HS-5 (cell line): ENCODE measurements at places on chromosomes 12 and 14.
A peak's percentile ranks its signal among the peaks of the same experiment; 100 is the strongest.

DNA sequence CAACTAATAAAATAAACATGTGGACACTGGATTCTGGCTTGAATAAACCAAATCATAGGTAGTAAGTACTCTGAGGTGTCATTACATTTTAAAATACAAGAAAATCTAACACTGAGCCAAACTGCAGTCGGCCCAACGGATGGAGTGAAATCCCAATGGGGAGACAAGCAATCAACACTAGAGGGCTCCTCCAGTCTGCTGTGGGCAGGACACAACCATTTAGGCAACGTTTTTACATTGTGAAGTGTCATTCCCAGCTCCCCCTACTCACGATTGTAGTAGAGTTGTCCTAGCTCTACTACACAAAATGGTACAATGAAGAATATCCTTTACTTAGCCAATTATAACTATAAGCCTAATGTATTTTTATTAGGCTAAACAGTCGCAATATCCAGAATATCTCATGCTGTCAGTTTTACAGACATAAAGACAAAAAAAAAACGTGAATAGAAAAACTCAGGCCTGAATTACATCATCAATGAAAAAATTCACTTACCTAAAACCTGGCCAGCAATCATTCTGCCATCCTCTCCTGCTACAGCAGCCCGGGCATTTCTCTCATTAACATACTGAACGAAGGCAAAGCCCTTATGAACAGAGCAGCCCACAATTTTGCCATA lies 35.7 kb downstream of the HNRNPC start:
- no peak for DNase-seq

GRCh38 chr12:9740106-9740750 lies 7.3 kb upstream of the CLECL1 start:
- no peak for DNase-seq

DNA sequence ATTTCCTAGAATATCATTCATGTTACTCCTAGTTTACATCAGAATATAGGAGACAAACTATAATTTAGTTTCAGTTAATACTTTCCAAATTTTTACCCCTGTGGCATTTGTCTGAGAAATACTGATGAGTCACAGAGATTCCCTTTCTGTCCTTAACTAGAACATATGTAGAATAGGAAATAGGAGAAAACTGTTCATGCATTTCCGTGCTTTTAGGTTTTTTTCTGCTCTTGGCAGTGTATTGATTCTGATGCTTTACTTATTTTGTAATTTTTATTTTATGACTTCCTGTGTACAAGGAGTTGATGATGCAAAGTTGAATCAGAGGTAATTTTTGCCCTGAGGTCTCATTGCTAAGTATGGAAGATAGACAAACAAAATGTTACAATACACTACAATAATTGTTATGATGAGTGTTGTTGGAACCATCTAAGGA lies 23.0 kb downstream of the MNAT1 start:
- DNase-seq: peak; percentile 80

DNA sequence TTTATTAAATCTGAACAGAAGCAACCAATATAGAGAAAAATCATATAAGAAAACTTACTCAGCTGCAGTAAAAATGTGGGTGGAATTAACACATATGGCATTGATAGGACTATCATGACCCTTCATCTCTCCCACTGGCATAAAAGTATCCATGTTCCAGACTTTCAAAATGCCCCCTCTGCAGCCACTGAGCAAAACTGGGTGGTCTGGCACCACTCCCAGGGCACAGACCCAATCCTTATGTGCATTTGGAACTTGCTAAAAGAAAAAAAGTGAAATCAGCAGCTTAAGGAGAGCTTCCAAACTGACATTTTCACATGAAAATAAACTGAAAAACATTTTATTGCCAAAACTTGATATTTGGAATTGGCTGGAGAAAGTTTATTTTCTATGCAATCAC lies 141.5 kb downstream of the KIF21A start:
- no peak for DNase-seq

DNA sequence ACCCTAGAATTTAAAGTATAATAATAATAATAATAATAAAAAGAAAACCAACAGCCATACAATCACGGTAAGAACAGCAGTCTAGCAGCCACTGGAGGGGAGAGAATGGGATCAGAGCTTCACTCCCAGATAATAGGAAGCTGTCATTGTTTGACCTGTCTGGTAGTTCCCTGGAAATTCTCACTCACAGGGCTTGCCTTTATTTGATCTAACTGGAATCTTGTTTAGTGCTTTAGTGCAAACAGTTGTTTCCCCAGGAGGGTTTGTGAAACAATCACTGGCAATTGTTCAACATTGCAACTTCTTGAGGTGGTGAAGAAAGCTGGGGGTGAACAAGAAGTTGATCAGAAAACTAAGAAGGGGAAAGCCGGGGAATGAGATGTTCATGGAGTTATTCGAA lies 68.7 kb upstream of the PTCSC3 start:
- no peak for DNase-seq

GRCh38 chr14:93977790-93978581 lies 1.6 kb upstream of the ASB2 start:
- no peak for DNase-seq

DNA sequence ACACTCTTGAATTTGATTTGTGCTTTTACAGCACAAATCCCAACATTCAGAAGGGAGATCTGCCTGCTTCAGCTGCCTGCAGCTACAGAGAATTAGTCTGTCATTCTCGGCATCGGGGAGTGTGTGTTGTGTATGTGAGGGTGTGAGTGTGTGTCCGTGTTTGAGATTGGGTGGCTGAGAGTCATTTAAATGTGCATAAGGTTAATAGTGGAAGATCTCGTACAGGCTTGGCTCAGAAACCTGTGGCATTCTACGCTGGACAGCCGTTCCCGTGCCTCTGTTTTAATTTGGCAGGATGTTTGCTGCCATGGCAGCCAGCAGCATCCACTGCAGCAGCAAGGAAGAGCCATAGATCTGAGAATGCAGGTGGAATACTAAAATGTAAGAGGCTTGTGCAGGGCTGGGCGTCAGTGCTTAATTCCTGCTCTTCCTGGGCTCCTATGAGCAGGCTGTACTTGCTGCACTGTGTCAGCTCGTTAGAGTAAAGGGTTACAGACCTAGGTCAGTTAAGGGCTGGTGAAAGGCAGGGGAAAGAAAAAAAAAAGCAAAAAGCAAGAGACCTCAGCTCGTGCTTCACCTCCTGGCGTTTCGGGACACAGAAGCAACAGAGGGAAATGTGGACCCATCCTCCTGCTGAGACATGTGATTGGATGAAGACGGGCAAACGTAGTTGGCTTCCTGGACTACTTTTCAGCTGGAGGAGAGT lies 205.4 kb downstream of the NAV3 start:
- DNase-seq: no peak

DNA sequence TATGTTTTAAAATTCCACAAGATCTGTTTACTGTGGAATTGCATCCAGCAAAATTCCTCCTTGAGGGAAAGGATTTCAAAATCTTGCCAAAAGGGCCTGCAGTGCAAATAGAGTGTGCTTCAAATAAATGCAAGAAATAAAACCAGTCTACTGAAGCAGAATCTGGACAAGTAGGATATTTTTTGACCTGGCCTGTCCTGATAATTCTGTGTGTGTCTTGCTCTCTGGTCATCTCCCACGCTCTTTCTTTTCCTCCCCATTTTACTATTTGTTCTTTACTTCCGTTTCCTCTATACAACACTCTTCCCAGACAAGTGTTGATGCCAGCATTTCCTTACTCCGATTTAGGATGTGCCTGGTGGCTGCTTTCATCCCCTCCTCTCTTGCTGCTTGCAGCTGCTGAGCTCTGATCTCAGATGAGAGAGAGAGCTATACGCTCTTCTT lies 115.9 kb downstream of the GPR135 start:
- no peak for DNase-seq

GRCh38 chr12:120798696-120799095 lies 73.1 kb downstream of the ACADS start:
- no peak for DNase-seq

DNA sequence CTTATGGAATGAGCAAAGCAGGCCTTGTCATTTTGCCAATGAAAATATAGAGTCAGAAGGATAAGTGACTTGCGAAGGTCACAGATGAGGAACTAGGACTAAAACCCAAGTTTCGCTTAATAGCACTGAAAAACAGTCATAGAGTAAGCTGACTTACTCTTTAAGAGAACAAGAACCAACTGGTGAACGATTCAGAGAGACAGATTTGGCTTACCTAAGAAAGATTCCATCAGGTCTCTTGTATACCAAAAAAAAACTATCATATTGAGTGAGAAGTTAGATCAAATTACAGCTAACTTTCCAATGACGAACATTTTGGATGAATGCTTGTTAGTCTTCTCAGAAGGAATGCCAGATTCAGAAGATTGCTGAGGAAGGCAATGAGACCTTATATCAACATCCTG lies 74.2 kb downstream of the ZFC3H1 start:
- DNase-seq: no peak

- no peak for DNase-seq
These were observed 35.3 kb upstream of the INF2 start for GRCh38 chr14:104654119-104654518.

GRCh38 chr14:92277031-92277430 lies 45.9 kb upstream of the SLC24A4 start:
- DNase-seq: no peak
